ENCODE measurements at places on chromosomes 2 and 18.

DNA sequence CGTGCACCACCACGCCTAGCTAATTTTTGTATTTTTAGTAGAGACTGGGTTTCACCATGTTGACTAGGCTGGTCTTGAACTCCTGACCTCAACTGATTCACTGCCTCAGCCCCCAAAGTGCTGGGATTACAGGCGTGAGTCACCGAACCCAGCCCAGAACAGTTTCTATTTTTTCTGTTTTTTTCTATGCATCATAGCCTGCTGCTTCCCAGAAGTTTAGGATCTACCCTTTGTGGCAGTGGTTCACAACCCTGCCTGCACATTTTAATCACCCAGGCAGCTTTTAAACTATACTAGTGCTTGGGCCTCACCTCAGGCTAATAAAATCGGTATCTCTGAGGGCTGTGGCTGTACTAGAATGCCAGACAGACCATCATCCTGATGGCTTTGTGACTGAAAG is 39.7 kb upstream of the SOCS6 start:
- no peak for DNase-seq

DNA sequence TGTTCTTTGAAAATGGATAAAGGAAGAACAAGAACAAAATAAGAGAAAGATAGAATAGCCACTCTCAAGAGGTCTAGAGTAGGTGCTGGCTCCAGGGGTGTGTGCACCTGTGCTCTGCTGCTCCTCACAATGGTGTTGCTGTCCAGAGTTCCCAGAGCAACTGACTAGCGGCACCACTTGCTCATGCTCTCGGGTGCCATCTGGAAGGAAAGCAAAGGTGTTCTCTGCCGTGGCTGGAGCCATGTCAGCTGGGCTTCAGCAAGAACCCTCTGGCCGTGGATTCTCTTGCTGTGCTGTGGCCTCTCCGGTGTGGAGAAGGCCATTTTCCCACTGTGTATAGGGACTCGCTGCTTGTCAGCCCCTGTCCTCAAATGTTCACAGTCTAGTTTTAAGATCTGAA is 114.6 kb upstream of the TEX51 start:
- no peak for DNase-seq

GRCh38 chr2:208025814-208026184 is 472 bp upstream of the PLEKHM3 start:
- DNase-seq = no peak

DNA sequence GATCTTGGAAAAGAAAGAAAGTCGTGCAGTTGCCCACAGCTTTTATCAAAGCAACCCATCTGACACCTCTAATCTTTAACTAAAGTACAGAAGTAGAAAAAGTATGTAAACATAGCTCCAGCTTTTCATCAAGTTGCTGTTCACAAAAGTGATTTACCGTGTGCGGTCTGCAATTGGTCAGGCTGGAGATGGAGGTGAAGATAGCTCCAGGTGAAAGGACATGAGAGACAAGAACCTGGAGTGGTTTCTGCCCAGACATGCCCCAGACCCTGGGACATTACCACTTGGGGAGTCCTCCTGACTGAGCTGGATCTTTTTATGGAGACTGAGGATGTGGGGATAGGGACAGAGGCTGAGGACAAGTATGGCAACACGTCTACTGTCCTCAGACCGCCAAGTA is 82.7 kb downstream of the LAMA1 start:
- DNase-seq = no peak

DNA sequence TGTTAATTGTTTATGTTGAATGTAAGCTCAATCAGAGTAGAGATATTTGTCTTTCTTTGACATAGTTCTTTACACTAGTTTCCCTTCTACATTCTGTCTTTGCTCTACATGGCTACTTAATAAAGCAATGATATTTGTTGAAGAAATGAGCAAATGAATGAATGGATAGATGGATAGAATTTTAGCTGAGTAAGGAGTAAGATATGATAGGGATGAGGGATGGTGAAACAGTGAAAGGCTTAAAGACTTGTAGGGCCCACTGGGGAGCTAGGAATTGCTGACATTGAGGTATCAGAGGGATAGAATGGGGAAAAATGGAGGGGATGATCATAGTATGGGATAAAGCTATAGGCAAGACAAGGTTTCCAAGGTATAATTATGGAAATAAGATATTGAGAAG is 361.6 kb upstream of the SPHKAP start:
- DNase-seq = no peak

DNA sequence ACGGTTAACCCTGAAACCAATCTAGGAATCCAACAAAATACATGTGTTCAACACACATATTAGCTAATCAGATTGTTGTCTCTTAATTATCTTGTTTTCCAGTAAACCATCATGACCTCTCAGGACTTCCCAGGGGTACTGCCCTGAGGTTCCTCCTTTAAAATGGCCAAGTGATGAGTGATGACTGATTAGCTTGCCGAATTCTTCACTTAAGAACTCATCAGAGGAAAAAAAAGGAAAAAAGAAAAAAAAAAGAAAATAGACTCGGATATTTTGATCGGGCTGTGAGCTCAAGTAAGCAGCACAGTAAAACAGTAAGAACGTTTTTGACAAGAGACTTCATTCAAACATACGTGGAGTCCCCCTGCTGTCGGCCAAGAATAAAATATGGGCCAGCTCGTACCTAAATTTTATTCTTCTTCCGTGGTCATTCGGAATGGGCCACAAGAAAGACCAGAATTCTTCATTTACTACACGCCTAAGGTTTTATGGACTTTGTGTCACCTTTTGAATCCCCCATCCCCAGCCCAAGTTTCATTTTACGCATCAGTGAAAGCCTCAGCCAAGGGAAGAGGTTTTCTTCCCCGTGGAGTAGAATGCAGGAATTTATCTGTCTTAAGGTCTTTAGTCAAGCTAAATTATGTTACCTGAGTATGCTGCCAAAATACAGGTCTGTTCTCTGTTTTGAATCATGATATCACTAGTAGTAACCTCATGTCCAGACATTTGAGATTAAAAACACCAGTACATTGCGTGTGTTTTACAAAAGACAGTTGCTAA is 40.5 kb downstream of the COLEC12 start:
- no peak for DNase-seq

DNA sequence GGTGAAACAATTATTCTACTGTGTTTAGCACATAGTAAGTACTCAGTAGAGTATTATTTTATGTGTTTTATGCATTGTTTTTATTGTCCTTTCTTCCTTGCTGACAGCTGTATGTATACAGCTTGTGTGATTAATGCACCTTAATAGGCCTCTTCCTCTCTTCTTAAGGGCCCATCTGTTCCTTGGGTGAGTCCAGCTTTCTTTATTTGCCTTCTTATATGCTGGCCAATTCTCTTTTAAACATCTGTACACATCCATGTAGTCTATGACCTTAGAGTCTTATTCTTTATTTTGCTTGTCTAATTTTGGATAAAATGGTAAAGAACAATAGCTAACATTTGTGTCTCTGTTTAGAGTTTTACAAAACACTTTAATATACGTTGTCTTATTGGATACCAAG is 333.7 kb upstream of the MEIS1 start:
- no peak for DNase-seq

DNA sequence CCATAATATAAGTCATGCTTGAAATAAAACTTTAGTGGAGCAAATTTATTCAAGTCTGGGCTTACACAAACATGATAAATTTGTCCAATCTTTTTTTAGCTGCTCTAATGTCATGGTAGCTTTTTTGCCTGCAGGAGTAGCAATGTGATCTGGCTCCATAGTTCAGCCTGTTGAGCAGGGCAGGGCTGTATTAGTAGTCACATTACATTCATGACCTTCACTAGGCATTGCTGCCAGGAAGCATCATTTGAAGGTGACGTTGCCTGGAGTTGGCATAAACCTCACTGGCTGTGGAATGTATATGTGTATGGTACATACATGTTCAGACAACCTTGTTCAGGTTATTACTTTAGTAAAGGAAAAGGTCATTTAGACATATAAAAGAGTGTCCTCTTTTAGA is 76.6 kb downstream of the CCDC85A start:
- DNase-seq = no peak

DNA sequence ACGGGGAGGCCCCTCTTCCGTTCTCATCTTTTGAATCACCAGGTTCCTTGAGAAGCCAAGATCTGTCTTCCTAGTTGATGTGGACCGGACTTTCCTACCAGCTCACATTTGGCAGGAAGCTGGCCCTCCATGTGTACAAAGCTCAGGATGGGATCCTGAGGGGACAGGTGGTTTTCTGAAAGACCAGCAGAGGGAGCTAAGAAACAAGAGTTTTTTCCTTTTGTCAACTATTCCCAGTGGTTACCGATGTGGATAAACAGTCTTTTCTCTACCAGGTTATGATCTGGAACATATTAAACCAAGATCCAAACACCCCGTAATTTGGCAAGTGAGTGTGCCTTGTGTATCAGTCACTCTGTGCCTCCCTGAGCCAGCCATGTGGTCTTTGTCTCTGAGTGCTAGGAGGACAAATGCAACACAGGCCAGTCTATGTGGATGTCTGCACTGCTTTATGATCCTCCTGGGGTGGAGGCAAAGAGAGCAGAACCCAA is 25.1 kb upstream of the ARHGAP25 start:
- DNase-seq = no peak

DNA sequence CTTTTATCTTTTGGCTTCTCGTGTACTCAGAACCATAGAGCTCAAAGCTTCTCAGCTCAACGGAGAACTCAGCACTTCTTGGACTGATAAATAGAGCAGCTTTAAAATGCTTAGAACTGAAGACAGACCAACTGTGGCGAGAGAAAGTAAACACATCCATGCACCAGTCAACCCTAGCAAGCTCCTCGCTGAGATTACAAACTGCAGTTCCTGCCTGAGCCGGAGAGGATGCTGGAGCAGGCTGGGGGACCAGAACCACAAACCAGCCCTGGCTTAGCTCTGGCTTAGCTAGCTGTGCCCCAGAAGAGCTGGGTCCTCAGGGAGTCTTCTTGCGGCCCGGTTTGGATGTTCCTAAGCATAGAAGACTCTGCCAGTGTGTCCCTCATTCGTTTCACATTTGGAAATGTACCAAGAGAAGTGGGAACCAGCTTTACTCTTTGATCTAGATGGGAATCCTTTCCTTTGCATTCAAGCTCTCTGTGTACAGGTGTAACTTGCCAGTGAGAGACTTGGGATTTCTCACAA is 5.6 kb downstream of the PAX8 start:
- DNase-seq = no peak

- no peak for DNase-seq
Observed at GRCh38 chr2:82275599-82275998, 1971.0 kb upstream of the LRRTM1 start.

GRCh38 chr2:128374711-128375413 is 56.2 kb upstream of the HS6ST1 start:
- no peak for DNase-seq

DNA sequence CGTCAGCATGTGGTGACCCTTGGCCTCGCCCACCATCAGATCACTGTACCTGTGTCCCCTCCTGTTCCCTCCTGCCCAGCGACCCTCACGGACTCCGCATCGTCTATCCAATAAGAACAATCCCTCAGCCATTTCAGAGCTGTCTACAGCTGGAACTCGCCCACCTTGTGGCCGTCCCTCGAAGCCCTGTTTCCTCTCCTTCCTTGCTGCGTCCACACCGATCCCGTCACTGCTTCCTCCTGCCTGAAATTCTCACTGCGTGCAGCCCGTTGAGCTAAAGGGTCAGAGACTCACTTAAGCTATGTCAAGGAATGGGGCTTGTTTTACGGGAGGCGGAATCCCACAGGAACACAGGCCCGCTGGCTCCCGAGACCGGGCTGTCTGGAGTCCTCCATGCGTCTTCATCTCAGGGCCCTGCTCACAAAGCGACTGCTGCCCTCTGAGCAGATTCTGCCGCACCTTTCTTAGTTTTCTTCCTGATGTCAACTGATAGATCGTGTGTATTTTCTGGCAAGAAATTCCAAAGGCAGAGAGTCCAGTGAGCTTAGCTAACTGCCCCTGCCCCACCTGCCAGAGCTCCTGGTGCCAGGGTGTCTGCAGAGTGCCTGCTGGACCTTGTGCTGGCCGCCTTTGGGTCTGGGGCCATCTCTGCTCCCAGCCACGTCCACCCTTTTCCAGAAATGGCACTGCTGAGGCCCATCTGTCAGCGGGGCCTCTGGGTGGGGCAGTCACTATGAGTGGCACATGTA is 35.3 kb downstream of the KLHL29 start:
- no peak for DNase-seq

DNA sequence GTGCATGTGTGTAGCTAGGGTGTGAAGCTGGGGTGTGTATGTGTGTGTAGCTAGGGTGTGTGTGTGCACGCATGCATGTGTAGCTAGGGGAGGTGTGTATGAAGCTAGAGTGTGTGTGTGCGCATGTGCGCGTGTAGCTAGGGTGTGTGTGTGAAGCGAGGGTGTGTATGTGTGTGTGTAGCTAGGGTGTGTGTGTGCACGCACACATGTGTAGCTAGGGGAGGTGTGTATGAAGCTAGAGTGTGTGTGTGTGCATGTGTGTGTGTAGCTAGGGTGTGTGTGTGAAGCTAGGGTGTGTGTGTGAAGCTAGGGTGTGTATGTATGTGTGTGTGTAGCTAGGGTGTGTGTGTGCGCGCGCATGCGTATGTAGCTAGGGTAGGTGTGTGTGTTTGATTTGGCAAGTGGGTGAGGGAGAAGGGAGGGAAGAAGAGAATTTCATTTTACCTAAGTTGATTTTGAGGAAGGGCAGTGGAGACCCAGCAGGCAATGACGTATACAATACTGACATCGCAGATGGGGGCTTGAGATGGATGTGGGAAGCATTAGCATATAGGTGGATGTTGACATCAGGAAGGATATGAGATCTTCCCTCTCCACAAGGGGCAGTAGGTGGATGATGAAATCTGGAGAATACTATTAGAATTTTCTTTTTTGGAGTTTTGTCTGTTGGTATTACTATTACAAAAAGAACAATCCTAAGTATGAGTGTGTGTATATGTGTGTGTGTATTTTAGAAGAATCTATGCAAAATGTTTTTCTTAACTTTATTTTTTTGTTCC is 70.7 kb downstream of the PRELID3A start:
- no peak for DNase-seq

DNA sequence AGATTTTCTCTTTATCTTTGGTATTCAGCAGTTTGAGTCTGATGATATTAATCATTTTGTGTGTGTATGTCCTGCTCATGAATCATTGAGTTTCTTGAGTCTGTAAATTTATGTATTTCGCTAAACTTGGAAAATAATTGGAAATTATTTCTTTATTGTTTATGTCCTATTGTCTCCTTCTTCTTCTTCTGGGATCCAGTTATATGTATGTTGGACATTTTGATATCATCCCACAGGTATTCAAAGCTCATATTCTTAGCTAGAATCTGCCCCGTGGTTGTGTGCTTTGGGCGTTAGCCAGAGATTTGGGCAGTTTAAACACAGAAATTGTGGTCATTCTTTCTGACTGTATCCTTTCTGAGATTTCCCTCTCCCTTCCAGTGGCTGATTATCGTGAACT is 243.0 kb upstream of the SPRED2 start:
- no peak for DNase-seq

GRCh38 chr2:70921031-70921430 is 14.7 kb upstream of the ATP6V1B1 start:
- DNase-seq = no peak
